ENCODE measurements at places on chromosomes 3 and 15.
A peak's percentile ranks its signal among the peaks of the same experiment; 100 is the strongest.

DNA sequence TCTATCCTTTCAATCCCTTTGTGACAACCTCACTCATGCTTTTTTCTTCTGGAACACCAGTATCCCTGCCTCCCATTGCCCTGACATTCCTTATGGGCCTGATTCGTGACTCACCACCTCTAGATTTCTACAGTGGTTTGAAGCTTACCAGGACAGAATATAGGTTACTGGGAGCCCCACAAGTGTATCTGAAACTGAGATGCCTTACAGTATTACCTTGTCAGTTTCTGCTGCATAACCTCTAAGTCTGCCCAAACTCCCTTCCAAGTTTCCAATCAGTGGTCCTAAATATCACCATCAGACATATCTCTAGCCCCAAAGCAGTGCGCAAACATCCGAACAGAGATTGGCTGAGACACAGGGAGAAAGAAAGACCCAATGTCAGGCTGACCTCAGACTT, 5.6 kb downstream of the CPB1 start:
- no peak for DNase-seq

- DNase-seq: no peak
Measured at GRCh38 chr15:64507845-64508244, 47.5 kb downstream of the ZNF609 start.

DNA sequence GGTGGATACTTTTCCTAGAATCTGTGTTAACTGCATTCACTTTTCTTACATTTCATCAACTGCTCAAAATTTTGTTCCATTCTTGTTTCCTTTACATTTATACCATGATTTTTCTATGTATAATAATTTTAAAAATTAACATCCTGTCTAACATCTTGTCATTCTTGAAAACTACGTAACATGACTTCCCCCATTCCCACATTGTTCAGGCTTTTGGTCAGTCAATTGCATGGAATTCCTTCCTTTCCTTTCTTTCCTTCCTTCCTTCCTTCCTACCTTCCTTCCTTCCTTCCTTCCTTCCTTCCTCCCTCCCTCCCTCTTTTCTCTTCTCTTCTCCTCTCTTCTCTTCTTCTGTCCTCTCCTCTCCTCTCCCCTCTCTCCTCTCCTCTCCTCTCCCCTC, 220.7 kb upstream of the TP63 start:
- DNase-seq: no peak

DNA sequence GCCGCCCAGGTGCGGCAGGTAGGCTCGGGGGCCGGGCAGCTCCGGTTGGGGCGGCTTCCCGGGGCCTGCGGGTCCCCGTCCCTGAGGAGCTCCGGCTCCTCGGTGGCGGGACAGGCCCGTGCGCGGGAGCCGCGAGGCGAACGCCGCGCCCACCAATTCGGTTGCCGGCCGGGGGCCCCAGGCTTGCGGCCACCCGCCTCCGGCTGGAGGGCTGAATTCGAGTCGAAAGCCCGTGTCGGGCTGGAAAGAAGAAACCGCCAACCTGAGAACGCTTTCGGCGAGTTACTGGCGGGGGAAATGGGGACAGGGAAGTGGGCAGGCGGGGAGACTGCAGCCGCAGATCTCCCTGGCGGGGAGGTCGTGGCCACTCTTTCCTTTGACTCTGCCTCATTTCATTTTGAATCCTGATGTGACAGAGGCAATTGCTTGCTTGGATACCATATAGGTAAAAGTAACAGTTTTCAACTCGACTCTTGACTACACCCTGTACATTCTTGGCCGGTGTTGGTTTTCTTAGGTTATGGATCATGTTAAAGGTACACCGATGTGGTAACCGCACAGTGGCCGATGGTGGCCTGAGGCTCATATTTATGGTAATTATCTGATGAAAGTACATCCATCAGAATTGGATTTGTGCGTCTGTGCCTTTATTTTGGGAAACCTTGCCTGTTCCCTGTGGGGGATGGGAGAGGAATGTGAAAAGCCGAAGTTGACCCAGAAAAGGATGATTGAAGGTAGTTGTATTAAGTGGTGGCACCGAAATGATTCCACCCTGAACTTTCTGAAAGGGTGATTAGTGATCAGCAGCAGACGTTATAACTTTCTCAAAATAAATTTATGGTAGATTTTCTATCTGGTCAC, 1.7 kb downstream of the B3GNT5 start:
- no peak for DNase-seq

DNA sequence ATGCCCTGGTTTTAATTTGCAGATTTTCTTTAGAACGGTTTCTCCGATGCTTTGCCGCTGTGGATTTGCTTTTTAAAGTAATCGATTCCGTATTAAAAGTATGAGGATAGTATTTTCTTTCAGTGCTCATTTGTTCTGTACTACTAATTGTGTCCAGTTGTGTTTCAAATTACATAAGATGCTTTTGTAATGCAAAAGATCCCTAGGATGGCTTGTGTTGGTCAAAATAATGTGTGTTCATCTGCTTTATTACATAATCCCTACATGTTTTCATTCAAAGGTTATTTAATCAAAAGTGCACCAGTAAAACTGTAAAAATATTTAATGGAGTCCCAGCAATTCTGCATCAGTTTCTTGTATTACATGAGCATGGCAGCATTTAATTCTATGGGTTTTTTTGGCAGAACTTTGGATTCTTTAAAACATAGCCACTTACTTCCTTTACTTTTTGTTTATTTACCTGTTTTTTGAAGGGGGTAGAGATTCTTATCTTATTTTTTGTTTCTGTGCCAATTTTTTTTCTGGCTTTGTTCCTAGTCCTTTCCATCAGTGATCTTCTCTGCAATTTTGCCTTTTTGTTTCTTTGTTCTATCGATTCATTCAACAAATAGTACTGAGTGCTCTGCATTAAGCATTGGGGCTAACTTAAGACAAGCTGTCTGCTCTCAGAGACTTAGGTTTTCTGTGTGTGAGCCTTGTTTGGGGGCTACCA, 352.8 kb downstream of the LRTM1 start:
- no peak for DNase-seq

DNA sequence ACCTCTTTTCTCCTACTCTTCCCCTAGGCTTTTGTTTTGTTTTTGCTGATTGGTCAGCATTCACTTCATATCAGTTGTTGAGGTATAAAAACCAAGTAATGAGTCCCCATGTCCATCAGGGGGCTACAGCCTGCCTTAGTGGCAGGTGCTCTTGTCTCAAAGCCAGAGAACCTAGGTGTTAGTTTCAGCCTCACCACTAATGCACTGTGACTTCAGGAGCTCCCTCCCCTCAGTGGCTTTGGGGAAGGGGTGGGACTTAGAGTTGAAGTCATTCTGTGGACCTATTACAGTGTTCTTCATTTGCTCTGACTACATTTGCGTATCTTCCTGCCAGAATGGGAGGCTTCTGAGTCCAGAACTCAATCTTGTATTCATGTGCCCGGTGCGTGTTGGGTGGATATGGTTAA, 41.6 kb downstream of the NR2C2 start:
- peak; percentile 22 for DNase-seq

DNA sequence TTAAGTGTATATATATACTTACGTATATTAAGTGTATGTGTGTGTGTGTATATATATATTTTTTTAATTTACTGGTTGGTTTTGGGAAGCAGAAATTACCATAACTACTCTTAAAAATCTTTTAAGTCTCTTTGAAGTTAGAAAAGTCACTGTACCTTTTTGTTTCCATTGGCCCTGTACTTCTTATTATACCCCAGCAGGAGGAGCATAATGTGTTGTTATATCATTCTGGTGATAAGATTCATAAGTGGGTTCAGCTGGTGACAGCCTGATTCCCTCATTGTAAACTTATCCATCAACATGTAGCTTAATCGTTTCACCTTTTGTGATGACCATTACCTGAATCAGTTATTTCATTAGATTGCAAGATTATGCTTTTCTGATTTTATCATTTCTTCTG, 30.8 kb downstream of the MLH1 start:
- DNase-seq: no peak

DNA sequence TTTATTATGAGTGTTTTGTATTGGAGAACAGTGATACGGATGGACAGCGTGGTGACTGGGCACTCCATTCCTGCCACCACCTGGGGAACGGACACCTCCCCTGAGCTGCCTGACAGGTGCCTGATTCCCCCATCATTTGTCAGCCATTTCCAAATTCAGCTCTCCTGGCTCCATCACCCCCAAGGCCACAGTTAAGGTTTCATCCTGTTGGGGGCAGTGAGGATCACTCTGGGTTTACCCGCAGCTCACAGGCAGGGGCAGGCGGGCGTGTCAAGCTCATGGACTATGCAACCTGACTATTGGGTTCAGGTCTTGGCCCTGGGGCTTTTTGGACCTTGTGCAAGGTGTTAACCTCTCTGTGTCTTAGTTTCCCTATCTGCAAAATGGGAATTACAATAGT, 76.3 kb downstream of the RAB11A start:
- DNase-seq: no peak

DNA sequence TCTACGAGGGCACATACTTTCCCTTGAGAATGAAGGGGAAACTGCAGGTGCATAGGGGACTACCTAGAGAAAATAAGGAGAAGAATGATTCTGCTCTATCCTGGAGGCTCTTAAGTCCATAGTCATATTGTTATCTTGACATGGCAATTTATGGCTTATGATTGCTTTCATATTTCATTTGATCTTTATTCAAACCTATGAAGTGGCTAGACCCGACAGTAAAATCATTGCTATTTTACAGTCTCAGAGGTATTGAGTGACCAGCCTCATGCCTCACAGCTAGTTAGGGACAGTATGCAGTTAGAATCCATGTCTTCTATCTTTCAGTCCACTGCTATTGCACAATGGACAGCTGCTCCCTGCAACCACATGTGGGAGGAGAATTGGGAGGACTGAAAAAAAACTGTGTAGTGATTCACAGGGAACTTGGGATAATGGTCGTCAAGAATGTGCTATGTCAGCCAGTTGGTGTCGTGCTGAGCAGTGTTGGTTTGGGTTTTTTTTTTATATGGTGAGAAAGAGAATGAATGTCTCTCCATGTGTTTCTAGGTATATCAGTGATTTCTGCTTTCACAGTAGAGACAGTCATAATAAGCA, 63.2 kb upstream of the SPPL2A start:
- DNase-seq: peak; percentile 55

DNA sequence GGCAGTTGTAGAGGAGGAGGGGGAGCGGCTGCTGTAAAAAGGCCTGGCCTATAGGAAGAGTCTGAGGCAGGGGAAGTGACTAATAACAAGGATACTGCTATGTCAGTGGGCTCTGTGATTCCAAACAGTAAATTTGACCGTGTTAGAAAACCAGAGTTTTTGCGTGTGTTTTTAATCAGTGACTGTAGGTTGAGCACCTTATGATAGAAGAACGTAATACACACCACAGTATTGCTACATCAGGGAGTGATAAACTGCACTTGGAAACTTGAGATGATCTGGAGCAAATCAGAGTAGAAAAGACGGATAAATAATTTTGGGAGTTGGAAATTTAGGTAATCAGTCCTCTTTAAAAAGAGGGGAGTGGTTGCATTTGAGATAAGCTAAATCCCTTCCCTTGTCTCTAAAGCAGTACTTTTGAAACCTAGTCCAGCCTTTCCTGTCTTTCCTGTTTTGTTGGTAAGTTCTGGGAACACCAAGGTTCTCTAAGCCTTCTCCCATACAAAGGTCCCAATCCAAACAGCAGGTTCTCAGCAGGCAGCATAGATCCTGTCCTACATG, 130.5 kb upstream of the NR2E3 start:
- no peak for DNase-seq

DNA sequence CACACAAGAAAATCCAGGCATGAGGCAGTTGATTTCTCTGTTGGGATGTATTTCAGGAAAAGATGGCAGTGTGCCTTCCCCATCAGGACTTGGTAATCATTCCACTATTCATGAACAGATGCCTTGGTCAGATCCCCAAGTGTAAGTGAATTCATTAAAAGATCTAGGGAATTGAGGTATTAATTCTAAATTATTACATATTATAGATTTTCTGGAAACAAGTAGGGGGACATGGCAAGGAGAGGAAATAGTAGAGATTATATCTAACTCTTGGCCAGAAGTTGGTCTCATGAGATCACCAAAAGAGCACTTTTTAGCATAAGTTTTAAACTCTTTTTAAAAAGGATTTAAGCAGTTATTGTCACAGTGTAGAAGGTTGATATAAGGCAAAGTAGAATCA, 74.4 kb upstream of the MDFIC2 start:
- DNase-seq: no peak

GRCh38 chr15:39543651-39544050, 37.2 kb upstream of the THBS1 start:
- DNase-seq: peak; percentile 7

DNA sequence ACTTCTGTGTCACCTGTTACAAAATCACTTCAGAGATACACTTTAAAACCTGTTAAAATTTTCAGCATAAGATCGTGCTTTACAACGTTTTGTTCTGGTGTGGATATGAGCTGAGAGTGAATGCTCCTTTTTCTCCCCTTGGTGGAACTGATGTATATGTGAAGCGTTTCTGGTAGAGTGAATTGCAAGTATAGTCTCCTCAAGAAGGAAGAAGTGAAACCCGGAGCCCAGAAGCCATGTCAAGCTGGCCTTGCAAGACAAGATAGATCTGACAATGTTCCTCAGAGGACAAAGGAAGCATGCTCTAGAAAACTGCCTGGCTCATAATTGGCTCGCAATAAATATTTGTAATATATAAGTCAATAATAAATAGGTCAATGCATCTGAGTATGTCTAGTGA, 23.6 kb downstream of the SERPINI2 start:
- no peak for DNase-seq

GRCh38 chr3:126557415-126557745, 1.4 kb downstream of the C3orf22 start:
- no peak for DNase-seq

DNA sequence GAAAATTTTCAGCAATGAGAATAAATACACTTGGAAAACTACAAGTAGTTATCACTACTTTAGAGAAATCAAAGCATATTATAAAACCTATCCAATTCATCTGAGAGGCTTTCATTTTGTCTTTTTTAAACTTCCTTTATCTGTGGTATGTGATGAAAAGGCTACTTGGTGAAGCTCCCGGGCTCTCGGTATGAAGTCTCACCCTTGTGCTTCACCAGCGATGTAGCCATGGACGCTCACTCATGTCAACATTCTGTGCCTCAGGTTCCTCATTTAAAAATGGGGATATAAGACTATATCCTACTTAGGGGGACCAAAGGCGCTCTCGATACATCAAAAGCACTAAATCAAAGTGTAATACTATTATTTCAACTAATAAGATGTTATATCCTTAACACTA, 14.9 kb downstream of the SATB1 start:
- DNase-seq: no peak

DNA sequence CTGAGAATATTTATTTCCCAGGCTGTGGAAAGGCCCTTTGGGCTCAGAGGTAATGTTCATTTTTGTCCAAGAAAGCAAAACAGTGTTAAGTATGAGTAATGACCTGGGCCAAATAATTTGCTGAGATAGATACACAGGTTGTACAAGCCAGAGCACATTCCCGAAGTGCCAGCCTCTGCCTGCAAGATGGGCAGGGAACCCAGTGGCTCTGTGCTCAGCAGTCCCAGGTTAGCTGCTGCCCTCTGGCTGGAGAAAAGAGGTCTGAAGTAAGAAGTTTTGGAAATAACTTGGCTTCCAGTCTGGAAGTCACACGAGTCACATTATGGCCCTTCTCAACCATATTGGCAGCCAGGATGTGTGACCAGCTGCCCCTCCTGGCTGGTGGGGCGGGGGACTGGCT, 20.2 kb downstream of the MYZAP start:
- peak; percentile 35 for DNase-seq

- DNase-seq: peak; percentile 92
Measured at GRCh38 chr15:62112616-62113593, 46.1 kb downstream of the C2CD4A start.
